RPMI8226 (cell line): ENCODE measurements at places on chromosomes 6 and 20.

- DNase-seq, result no peak
Measured at GRCh38 chr6:10215326-10216110, 199.4 kb downstream of the TFAP2A start.

- no peak for DNase-seq
Measured at GRCh38 chr6:149387779-149388512, 12.1 kb upstream of the SUMO4 start.

DNA sequence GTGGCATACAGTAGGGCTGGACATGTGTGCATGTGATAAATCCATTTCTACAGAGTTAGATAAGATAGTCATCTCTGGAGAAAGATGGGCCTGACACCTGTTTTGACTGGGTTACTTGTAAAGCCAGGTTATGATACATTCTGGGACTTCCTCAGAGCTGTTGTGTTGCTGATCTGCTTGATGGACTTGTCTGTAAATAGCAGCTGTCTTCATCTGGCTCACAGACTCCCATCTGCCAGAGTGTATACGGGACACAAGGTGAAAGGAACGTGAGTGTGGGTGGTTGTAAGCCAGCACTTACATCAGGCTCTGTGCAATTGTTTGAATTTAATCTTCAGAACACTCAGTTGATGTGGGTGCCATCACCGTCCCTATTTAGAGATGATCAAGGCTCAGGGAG lies 49.8 kb downstream of the ZDHHC14 start:
- no peak for DNase-seq

DNA sequence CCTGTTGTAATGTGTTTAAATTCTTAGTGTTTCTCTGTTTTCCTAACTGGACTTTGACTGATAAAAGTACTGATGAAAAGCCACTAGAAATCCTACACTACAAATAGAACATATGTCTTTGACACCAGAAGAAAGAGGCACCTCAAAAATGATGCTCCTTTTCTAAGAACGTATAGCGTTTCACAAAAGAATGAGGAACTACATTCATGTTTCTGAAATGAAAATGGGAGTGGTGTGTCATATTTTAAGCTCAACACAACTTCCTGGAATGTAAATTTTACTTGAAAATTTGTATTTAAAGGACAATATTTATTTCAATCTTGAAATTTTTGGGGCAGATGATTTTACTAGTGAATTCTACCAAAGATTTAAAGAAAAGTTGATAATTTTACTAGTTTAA lies 35.3 kb downstream of the KIAA0408 start:
- no peak for DNase-seq

- DNase-seq, result peak; percentile 42
Measured at GRCh38 chr6:161498359-161498758, 224.5 kb upstream of the AGPAT4 start.

- DNase-seq, result no peak
Measured at GRCh38 chr20:16243470-16243869, 329.8 kb downstream of the KIF16B start.

GRCh38 chr20:33124994-33125393 lies 43.0 kb upstream of the BPIFA2 start:
- DNase-seq, result no peak

- no peak for DNase-seq
Measured at GRCh38 chr20:14685183-14685582, 347.8 kb upstream of the FLRT3 start.

DNA sequence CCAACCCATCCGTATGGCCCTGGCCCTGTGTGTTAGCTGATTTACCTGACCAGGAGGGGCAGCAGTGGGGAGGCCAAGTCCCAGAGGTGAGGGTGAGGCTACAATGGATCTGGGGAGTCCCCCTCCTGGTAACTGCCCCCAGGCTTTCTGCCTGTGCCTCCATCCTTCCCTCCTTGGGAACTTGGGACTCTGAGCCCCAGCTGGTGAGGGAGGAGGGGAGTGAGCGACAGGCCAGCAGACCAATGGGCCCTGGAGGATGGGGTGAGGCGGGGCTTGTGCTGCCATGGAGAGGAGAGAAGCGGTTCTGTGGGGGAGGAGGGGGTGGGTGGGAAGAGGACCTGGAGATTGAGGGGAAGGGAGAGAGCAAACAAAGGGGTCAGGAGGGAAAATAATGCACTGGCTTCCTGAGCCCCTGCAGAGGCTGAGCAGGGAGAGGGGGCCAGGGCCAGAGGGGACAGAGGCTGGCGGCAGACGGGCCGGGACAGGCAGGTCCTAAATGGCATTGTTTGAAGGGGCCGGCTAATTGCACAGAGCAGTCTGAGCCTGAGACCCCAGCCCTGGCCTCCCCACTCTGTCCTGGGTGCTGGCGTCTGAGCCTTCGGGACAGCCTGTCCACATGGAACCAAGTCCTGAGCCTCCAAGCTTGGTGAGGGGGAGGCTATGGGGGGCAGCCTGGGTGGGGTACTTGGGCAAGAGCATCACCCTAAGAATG lies 17.5 kb downstream of the DNMT3B start:
- no peak for DNase-seq

- DNase-seq, result no peak
Measured at GRCh38 chr6:65707126-65707826, at the start of gene EYS. Gene EYS, minus strand, starts transcription at chr6:65707226. Its CDS starts 211,816 bp downstream, at chr6:65495410.

DNA sequence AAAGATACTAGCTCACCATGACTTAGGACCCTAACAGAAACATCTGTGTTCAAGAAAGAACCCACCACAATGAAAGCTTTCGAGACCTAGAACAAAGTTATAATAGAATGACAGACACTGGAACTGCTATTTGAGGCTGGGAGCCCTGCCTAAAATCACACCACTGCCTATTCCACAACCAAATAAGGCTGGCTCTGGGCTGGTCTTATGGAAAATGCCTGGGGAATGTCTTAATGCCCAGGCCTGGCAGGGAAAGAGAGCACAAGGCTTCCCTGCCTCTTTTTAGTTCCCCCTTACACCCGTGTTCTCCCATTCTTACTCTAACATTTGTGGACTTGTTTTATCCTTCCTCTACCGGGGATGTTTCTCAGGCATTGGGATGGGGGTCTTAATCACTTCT lies 5.6 kb upstream of the METTL24 start:
- DNase-seq, result no peak

DNA sequence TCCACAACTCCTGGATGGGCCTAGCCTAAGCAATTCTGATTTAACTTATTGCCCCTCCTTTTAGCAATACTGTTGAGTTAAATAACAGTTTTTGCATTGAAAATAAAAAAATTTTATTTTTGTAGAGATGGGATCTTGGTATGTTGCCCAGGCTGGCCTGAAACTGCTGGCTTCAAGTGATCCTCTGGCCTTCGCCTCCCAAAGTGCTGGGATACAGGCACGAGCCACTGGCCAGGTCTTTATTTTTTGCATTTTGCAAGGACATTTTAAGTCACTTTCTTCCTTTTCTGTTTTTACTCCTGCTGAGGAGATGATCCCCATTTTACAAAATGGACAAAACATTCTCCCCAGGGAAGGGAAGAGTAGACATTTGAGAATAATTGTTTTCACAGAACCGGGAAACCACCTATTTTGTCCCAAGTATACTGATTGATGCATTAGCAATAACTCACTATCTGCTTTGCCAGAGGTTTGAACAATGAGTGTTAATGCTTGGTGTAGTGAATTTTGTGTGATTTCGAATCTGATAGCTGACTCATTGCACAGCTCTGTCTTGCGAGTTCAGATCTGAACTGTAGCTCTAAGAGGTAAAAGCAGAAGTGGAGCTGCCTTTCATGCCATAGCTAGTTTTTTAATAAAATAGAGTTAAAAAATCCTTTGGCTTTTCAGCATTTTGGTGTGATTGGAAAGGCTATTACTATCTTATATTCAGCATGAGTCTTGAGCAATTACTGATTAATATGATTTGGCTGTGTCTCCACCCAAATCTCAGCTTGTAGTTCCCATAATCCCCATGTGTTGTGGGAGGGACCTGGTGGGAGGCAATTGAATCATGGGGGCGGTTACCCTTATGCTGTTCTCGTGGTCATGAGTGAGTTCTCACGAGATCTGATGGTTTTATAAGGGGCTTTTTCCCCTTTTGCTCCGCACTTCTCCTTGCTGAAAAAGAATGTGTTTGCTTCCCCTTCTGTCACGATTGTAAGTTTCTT lies 20.9 kb downstream of the IGF2R start:
- DNase-seq, result no peak

- no peak for DNase-seq
Measured at GRCh38 chr6:92180090-92180489, 1239.3 kb downstream of the EPHA7 start.

GRCh38 chr6:155212616-155213380 lies 51.0 kb upstream of the CLDN20 start:
- DNase-seq, result no peak

DNA sequence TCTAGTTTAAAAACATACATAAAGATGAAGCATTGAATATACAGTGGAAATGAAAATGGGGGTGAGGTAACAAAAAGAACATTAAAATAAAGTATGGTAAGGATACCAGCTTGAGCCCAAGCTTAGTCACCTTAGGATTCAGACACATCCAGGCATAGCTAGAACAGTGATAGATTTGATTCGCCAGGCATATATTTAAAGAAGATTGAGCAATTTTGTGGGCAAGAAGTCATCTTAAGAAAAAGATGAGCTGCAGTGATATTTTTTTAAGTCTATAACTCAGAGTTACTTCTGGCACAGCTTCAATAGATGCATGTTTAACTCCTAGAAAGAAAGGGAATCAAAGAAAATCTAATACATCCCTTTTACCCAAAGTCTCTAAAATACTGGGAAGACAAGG lies 97.9 kb downstream of the BMP5 start:
- DNase-seq, result no peak

- DNase-seq, result no peak
Measured at GRCh38 chr6:128899341-128900050, 16.6 kb downstream of the LAMA2 start.

GRCh38 chr20:58389324-58389967 lies 417 bp downstream of the VAPB start:
- DNase-seq, result peak; percentile 40

DNA sequence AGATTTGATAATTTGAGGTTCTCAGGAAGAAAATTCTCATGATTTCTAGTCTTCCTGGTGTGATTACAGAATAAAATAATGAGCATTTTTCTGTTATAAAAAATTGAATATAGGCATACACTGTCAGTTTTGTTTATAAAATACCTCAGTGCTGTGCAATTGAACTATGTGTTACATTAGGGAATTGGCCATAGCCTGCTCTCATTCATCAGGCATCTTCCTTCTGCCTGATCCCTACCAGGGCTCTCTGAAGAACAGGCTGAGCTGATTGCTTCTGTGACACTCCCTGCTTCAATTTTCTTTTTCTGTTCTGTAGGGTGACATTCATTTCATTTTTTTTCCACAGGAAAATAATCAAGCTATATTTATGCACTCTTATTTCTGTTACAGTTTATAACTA lies 162.8 kb downstream of the PHF3 start:
- no peak for DNase-seq

DNA sequence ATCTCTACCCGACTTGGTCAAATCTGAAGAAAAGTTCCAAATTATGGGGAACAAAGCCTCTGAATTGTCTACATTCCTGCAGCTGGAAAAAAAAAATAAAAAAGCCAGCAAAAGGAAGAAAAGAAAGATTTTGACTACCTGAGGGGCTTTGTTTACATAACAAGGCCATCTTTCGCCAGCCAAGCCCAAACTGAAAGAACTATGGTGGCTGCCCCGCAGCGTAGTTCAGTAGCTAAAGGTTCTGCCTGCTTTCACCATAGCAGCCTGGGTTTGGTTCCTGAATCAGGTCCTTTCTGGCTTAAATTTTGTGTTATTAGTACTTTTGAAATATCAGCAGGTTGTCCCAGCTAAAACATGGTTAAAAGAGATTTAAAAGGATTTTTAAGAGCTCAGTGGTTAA lies 35.4 kb downstream of the ZNF133 start:
- no peak for DNase-seq

GRCh38 chr6:33391278-33391921 lies at the start of gene KIFC1:
Gene KIFC1, plus strand, starts transcription at chr6:33391823. Its CDS starts 163 bp downstream, at chr6:33391986.
- peak; percentile 99 for DNase-seq

DNA sequence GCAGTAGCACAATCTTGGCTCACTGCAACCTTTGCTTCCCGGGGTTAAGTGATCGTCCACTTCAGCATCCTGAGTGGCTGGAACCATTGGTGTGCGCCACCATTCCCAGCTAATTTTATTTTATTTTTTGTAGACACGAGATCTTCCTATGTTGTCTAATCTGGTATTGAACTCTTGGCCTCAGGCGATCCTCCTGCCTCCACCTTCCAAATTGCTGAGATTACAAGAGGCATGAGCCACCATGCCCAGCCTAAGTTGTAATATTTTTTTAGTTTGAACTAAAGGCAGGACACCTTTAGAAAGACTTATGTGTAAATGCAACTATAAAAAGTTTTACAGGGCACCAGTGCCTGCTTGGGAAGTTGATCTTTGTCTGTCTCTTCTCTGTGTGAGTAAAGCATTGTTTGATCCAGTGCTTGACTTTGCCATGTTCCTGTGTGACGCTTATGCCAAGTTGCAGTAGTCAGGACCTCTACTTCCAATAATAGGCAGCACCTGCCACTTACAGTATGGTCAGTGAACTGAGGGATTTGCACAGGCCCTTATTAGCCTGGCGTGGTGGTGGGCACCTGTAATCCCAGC lies 46.9 kb downstream of the JARID2 start:
- no peak for DNase-seq

DNA sequence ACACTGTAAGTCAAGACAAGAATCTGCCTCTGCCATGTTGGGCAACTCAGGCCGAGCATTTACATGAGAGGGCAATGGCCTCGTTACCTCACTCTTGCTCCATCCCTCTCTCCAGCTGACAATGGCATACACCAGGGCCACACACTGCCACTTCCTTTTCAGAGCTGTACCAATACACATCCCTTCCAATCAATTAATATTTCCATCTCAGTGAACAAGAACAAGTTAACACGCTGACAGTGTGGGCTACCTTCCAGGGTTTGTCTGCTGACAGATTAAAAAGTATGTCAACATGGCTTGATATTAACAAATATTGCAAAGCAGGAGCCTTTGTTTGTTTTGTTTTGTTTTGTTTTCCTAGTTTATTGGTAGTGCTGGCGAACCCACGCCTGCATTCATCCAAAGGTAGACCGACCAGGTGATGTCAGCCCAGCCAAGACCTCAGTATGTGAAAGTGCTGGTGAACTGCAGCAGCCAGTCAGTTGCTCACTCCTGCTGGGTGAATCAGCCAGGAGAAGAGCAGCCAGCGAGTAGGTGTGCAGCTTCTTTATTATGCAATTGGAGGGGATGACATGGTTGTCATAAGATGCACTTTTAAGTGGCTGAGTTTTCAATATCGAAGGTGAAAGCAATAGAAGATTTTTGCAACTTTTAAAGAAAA lies 487.3 kb upstream of the JARID2 start:
- DNase-seq, result no peak

GRCh38 chr6:1670711-1671462 lies 61.2 kb downstream of the FOXC1 start:
- DNase-seq, result no peak

- no peak for DNase-seq
Measured at GRCh38 chr6:52596371-52597028, 19.6 kb upstream of the TRAM2 start.
